ENCODE measurements at places on chromosomes 12 and 14. TPM values are rescaled to one million over a fixed set of nuclear protein-coding genes. Genes with fewer than 3 reads are reported as not detected.

- DNase-seq, result no peak
- no peaks in the 10 kb centered on the region for H3K27me3 ChIP-seq
- no peaks in the 10 kb centered on the region for H3K36me3 ChIP-seq
- no peak overlapping the region for H3K4me3 ChIP-seq
- no peak overlapping the region for H3K27ac ChIP-seq
Measured at GRCh38 chr14:38790916-38791315, 312.1 kb downstream of the SEC23A start.

DNA sequence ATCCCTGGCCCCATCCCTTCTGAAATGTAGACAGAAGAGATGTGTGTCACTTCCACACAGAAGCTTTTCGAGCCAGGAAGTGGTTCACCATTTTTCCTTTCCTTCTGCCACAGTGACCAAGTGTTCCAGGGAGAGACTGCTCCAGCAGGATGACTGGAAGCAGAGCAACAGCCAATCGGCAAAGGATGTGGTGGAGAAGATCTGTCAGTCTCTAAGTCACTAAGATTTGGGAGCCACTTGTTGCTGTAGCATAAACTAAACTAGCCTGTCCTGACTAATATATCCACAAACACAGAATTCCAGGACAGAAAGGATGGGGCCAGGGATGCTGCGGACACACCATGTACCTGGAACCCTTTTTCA is 42.9 kb downstream of the DUSP6 start:
- H3K27me3 ChIP-seq, result no peaks in the 10 kb centered on the region
- no peak for DNase-seq
- no peaks in the 10 kb centered on the region for H3K36me3 ChIP-seq

MIP gene
- total RNA-seq, result not detected

GRCh38 chr12:15806826-15807225 is 17.6 kb upstream of the EPS8 start:
- no peaks in the 10 kb centered on the region for H3K36me3 ChIP-seq
- peaks cover 6% of the 10 kb centered on the region for H3K4me1 ChIP-seq
- DNase-seq, result no peak
- H3K27me3 ChIP-seq, result no peaks in the 10 kb centered on the region
- no peak overlapping the region for H3K27ac ChIP-seq
- H3K4me3 ChIP-seq, result no peak overlapping the region

DNA sequence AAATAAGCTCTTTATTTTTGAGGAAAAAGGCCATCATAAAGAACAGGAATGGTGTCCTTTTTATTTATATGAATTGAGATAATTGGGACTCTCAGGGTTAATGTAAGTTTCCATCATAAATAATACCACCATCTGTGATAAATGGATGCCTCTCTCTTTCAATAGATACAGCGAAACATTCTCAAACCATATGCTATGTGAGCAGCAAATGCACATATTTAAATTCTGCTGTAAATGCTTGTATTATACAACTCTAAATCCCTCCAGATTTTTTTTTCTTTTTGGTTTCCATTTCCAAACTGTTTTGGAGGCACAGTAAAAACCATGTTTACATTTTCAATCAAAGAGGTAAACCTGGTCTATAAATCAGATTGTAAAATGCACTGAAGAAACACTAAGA is 132.3 kb downstream of the TMEM132C start:
- H3K4me3 ChIP-seq, result no peak overlapping the region
- no peaks in the 10 kb centered on the region for H3K36me3 ChIP-seq
- H3K27ac ChIP-seq, result no peak overlapping the region
- DNase-seq, result no peak
- H3K27me3 ChIP-seq, result no peaks in the 10 kb centered on the region

DNA sequence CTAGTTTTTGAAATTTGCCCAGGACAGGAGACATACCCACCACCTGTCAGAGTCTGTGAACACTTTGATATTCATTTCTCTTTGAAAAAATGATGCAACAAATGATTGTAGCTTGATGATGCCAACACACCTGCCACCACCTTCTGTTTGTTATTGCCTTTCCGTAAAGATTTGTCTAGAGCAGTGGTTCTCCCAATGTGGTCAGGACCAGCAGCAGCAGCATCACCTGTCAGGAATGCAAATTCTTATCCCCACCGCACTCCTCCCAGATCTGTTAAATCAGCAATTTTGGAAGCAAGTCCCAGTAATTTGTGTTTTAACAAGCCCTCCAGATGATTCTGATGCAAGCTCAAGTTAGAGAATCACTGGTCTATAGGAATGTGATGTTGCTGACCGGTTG is 9.9 kb downstream of the CCDC175 start:
- H3K27me3 ChIP-seq, result peaks cover 53% of the 10 kb centered on the region
- no peaks in the 10 kb centered on the region for H3K4me1 ChIP-seq
- no peak for DNase-seq
- no peaks in the 10 kb centered on the region for H3K36me3 ChIP-seq

RNASE3 gene
- total RNA-seq, result not detected

DNA sequence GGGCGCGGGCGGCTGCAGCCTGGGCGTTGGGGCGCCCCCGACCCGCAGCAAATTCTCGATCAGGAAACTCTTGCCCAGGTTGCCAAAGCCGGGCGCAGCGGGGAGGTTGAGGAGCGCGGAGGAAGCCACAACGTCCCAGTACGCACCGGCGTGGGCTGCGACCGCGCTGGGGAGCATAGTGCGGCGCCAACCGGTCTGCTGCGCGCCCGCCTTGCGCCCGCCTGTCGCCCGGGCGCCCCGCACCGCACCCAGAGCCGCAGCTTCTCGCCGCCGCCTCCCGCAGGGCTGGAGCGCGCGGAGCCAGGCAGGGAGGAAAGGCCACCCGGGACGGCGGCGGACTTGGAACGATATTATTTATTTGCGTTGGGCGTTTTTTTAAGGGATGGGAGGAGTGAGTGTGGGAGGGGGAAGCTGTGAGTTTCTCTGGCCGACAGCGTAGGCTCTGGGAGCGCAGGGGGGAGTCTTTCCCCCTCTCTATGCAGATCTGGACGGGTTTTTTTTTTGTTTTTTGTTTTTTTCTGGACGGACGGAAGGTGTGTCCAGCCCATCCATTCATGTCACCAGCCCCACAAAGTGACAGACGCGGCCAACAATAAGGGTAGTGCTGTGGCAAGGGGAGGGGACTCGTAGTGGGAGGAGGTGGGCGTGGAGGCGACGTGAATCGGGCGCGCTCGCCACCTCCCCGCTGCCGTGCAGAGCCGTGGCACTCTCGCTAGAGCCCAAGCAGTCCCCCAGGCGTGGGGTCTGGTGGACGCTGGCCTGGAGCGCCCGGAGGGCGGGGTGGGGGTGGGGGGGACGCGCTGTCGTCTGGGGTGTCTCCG is at the start of gene DBX2:
Gene DBX2 (minus strand): TSS at position 349 of the 821 bp plus-strand sequence. CDS start 172 bp downstream, at position 177.
- H3K27me3 ChIP-seq, result peaks cover 60% of the 10 kb centered on the region
- no peaks in the 10 kb centered on the region for H3K36me3 ChIP-seq
- H3K4me1 ChIP-seq, result peaks cover 8% of the 10 kb centered on the region
- peak within 1 kb of the TSS; percentile 65 for H3K4me3 ChIP-seq

GRCh38 chr12:62794218-62794583 is 140.7 kb downstream of the PPM1H start:
- peaks cover 40% of the 10 kb centered on the region for H3K36me3 ChIP-seq
- no peaks in the 10 kb centered on the region for H3K27me3 ChIP-seq
- H3K4me1 ChIP-seq, result peaks cover 32% of the 10 kb centered on the region
- no peak for DNase-seq

GRCh38 chr12:61282790-61283575 is 977.2 kb upstream of the USP15 start:
- H3K36me3 ChIP-seq, result no peaks in the 10 kb centered on the region
- H3K4me1 ChIP-seq, result no peaks in the 10 kb centered on the region
- DNase-seq, result no peak

DNA sequence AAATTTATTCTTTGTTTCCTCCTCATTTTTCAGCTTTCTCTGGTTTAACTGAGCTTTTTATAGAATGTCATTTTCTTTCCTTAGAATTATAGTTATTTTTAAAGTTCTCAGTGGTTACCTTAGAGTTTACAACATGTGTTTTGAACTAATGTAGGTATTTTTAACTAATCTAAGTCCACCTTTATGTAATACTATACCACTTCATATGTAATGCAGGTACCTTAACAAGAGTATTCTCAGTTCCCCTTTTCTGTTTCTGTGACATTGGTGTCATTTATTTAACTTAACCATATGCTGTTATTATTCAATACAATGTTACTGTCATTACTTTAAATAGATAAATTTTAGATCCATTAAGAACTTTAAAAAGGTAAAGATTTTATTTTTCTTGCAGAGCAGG is 30.3 kb upstream of the KCNC2 start:
- H3K27me3 ChIP-seq, result peaks cover 6% of the 10 kb centered on the region
- no peak overlapping the region for H3K4me3 ChIP-seq
- no peak overlapping the region for H3K27ac ChIP-seq
- no peak for DNase-seq
- H3K4me1 ChIP-seq, result peaks cover 3% of the 10 kb centered on the region

- DNase-seq, result no peak
- H3K27me3 ChIP-seq, result no peaks in the 10 kb centered on the region
- no peak overlapping the region for H3K4me3 ChIP-seq
- peak overlapping the region; percentile 27 for H3K27ac ChIP-seq
- peaks cover 11% of the 10 kb centered on the region for H3K4me1 ChIP-seq
- H3K36me3 ChIP-seq, result peaks cover 18% of the 10 kb centered on the region
Measured at GRCh38 chr12:112096667-112097066, 11.9 kb downstream of the NAA25 start.

GRCh38 chr14:90538716-90539495 is 142.1 kb downstream of the CALM1 start:
- H3K27ac ChIP-seq, result no peak overlapping the region
- H3K27me3 ChIP-seq, result no peaks in the 10 kb centered on the region
- H3K4me3 ChIP-seq, result no peak overlapping the region
- peaks cover 21% of the 10 kb centered on the region for H3K36me3 ChIP-seq

AMIGO2 gene
- 16.3 TPM for total RNA-seq

TESPA1 gene
- total RNA-seq, result not detected

CCDC196 gene
- total RNA-seq, result not detected

DNA sequence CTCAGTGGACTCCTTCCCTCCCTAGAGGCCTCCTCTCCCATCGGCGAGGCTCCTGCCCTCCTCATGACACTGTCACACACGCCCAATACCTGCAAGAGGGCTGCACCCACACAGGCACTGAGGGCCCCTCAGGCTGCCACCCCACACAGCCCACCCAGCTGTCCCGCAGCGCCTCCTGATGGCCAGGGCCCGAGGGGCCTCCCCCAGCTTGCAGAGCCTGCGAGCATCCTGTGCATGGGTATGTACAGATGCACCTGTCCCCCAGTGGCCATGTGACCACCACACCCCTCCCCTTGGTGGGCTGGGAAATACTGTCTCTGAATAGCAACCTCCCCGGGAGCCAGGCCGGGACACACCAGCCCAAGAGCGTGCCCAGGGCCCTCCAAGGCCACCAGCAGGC is 19.0 kb upstream of the NUDT14 start:
- no peak overlapping the region for H3K27ac ChIP-seq
- no peaks in the 10 kb centered on the region for H3K36me3 ChIP-seq
- H3K4me3 ChIP-seq, result no peak overlapping the region
- no peaks in the 10 kb centered on the region for H3K27me3 ChIP-seq
- peaks cover 26% of the 10 kb centered on the region for H3K4me1 ChIP-seq
- DNase-seq, result no peak

GRCh38 chr12:23222801-23223200 is 597.8 kb downstream of the ETNK1 start:
- H3K27ac ChIP-seq, result no peak overlapping the region
- H3K4me1 ChIP-seq, result no peaks in the 10 kb centered on the region
- no peak overlapping the region for H3K4me3 ChIP-seq
- no peaks in the 10 kb centered on the region for H3K27me3 ChIP-seq

GRCh38 chr12:102682366-102683289 is 202.3 kb upstream of the IGF1 start:
- peaks cover 22% of the 10 kb centered on the region for H3K27me3 ChIP-seq
- H3K36me3 ChIP-seq, result no peaks in the 10 kb centered on the region

- peaks cover 20% of the 10 kb centered on the region for H3K4me1 ChIP-seq
- no peak overlapping the region for H3K4me3 ChIP-seq
- H3K36me3 ChIP-seq, result no peaks in the 10 kb centered on the region
- DNase-seq, result no peak
- H3K27me3 ChIP-seq, result no peaks in the 10 kb centered on the region
- no peak overlapping the region for H3K27ac ChIP-seq
Measured at GRCh38 chr14:100252684-100253083, 13.7 kb downstream of the YY1 start.

TCL1B gene
- not detected for total RNA-seq

NKX2-8 gene
- not detected for total RNA-seq

GRCh38 chr12:65784289-65785015 is 39.8 kb upstream of the HMGA2 start:
- no peaks in the 10 kb centered on the region for H3K27me3 ChIP-seq
- peaks cover 5% of the 10 kb centered on the region for H3K4me1 ChIP-seq
- H3K36me3 ChIP-seq, result no peaks in the 10 kb centered on the region
- H3K27ac ChIP-seq, result no peak overlapping the region
- DNase-seq, result no peak
- H3K4me3 ChIP-seq, result no peak overlapping the region

DNA sequence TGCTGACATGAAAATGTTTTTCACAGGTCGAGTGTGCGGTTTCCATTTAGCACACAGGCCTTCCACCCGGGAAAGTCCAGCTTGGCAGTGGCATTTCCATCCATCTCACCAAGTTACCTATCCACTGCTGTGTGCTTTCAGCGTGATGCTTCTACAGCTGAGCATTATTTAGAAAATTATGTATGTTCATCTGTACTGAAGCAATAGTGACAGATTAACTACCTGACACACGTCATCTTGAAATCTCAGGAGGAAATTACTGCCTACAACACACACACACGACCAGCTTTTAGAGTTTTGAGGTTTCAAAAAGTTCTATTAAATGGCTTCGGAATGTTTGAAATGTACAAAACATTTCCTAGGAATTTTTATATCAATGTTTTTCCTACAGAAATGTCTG is 39.4 kb downstream of the IFNG-AS1 start:
- no peak overlapping the region for H3K4me3 ChIP-seq
- no peak for DNase-seq
- H3K4me1 ChIP-seq, result no peaks in the 10 kb centered on the region
- no peak overlapping the region for H3K27ac ChIP-seq

- no peaks in the 10 kb centered on the region for H3K27me3 ChIP-seq
- no peaks in the 10 kb centered on the region for H3K36me3 ChIP-seq
- no peak overlapping the region for H3K4me3 ChIP-seq
- H3K4me1 ChIP-seq, result no peaks in the 10 kb centered on the region
Measured at GRCh38 chr14:59727073-59727661, 143.4 kb downstream of the RTN1 start.

GRCh38 chr12:96516472-96517430 is 27.4 kb downstream of the CFAP54 start:
- H3K27ac ChIP-seq, result no peak overlapping the region
- no peak overlapping the region for H3K4me3 ChIP-seq
- peak; percentile 84 for DNase-seq
- no peaks in the 10 kb centered on the region for H3K36me3 ChIP-seq
- H3K4me1 ChIP-seq, result peaks cover 8% of the 10 kb centered on the region
- H3K27me3 ChIP-seq, result no peaks in the 10 kb centered on the region

TMEM106C gene
- 60.9 TPM for total RNA-seq
